K562 (cell line): ENCODE measurements at places on chromosomes 1 and 21. TPM values are rescaled to one million over a fixed set of nuclear protein-coding genes. Genes with fewer than 3 reads are reported as not detected.

Gene TNNT2
- not detected in 2 replicates for polyA plus RNA-seq

Gene KIAA1614
- polyA plus RNA-seq, result 0.17 and 0.36 TPM in 2 replicates

Gene SV2A
- polyA plus RNA-seq, result 0.16 and 0.20 TPM in 2 replicates

Gene MPL
- polyA plus RNA-seq, result not detected in 2 replicates

Gene IRF2BP2
- 19.0 and 30.4 TPM in 2 replicates for polyA plus RNA-seq

Gene TMEM53
- 3.7 and 5.0 TPM in 2 replicates for polyA plus RNA-seq

Gene KDF1
- 1.0 and 1.3 TPM in 2 replicates for polyA plus RNA-seq

Gene CSDE1
- 250 and 262 TPM in 2 replicates for polyA plus RNA-seq

Gene TMPRSS3
- polyA plus RNA-seq, result not detected in 2 replicates

Gene NOS1AP
- 1.5 TPM in 2 replicates for polyA plus RNA-seq

Gene LORICRIN
- polyA plus RNA-seq, result not detected in 2 replicates

Gene DLGAP3
- polyA plus RNA-seq, result 0.01 and 0.16 TPM in 2 replicates

Gene RER1
- polyA plus RNA-seq, result 216 and 249 TPM in 2 replicates

Gene UBIAD1
- 23.8 and 25.0 TPM in 2 replicates for polyA plus RNA-seq

Gene PLA2G2F
- not detected in 2 replicates for polyA plus RNA-seq

Gene CR1L
- 34.3 and 35.1 TPM in 2 replicates for polyA plus RNA-seq

Gene MCOLN3
- polyA plus RNA-seq, result 0.05 TPM in 1 of 2 replicates, not detected in the other

Gene ARMH1
- polyA plus RNA-seq, result 0.41 TPM in 1 of 2 replicates, not detected in the other

Gene PRMT2
- polyA plus RNA-seq, result 69.6 and 73.7 TPM in 2 replicates

Gene RGS1
- not detected in 2 replicates for polyA plus RNA-seq

Gene HPCAL4
- polyA plus RNA-seq, result not detected in 2 replicates
